Stimulated activated CD4-positive, alpha-beta T cell treated with anti-CD3 and anti-CD28 coated beads, Interleukin-12 subunit alpha, Interleukin-12 subunit beta, amount 100 ng/mL, for 48 hours (primary cell): ENCODE measurements at places on chromosomes 13 and 19.

GRCh38 chr13:30353471-30354215 is 46.3 kb upstream of the KATNAL1 start:
- no peak for DNase-seq

- DNase-seq: no peak
Observed at GRCh38 chr13:37647031-37647650, 48.6 kb upstream of the POSTN start.

GRCh38 chr13:106681536-106681935 is 113.6 kb upstream of the ARGLU1 start:
- DNase-seq: no peak

DNA sequence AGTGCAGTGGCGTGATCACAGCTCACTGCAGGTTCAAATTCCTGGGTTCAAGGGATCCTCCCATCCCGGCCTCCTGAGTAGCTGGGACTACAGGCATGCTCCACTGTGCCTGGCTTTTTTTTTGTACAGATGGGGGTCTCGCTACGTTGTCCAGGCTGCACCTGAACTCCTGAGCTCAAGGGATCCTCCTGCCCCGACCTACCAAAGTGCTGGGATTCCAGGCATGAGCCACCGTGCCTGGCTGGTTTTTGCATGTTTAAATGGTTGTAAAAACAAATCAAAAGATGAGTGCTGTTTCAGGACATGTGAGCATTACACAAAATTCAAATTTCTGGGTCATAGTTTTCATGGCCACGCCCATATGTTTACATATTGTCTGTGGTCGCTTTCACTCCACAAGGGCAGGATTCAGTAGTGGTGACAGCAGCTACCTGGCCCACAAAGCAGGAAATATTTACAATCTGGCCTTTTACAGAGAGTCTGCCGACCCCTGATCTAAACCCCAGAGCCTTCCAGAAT is 5.3 kb downstream of the MATK start:
- no peak for DNase-seq

DNA sequence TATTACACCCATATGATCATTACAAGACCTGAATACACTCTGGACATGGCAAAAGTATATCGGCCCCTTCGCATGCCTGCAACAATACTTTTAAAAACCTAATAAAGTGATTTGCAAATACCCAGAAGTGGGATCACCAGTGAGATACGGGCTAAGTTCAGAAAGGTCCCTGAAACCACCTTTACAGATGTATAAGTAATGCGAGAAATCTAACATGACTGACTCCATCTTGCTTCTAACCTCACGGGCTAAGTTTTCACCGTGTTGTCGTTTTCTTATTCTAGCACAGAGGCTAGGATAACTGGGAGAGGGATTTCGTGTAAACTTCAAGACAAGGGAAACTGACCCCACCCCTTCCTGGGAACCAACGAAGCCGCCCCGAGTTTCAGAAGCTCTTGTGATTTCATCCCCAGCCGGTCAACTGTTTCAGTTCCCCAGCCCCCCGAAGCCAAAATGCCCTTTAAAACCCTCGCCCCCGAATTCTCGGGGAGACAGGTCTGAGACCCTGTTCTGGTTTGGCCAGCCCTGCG is 703 bp downstream of the NEK3 start:
- DNase-seq: no peak
